ENCODE measurements at places on chromosomes 3 and 15.

DNA sequence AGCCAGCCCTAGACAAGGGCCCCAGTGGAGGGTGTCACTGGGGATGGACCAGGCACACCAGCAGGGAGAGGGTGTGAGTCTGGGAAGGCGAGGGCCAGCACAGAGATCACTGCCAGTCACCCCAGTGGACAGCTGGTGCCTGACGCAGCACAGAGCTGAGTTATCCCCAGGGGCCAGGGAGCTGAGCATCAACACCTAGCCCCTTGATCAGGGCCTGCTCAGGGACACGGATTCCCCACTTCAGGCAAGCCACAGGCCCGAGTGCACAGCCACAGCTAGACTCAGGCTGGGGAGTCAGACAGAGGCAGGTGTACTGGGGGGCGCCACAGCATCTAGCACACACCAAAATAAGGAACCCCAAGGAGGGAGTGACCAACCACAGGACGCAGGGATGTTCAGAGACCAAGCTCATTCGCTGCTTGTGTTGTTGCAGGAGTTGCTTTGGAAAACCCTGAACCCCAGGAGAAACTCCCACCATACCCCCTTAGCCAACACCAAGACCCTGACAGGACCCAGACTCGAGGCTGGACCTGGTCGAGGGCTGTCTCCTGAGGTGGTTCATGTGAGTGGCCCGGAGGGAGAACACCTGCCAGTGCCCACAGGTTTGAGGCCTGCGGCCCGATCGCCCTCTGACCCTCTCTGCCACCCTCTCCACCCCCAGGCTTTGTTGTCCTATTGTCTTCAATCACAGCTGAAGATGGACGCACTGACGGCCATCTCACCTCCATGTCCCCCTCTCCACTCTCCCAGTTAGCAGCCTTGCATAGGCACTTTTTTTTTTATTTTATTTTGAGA is 146.8 kb downstream of the TPRA1 start:
- no peak for ATAC-seq

GRCh38 chr3:173743516-173743915 is 346.0 kb downstream of the NLGN1 start:
- no peak for ATAC-seq

DNA sequence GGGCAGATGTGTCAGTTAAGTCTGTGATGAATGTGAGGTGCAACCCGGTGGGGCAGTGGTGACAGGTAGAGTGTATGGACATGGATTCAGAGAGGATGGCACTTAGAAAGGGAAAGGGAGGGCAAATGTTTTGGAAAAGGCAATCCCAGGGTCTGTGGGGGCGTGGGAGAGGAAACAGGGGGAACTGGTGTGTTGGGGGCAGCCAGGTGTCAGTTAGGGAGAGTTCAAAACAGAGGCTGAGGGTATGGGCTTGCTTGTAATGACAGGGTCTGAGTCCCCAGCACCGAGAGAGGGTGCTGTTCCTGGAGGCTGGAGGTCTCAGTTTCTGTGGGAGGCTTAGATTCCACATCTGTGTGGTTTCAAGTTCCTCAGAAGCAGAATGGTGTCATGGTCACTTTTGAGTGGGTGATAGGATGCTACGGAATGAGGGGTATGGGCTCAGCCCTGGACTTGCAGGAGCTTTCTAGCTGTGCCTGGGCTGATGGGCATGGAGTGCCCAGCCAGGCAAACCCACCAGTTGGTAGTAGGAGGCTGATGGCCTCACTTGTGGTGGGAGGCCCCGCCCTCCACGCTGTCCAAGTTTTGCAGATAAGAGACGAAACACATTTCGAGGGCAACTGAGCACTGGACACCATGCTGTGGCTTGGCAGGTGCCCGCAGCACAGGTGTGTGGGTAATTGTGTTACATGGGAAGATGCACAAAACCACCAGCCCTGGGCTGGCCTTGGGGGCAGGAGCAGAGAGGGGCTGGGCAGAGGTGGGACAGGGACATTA is 209.4 kb downstream of the RPLP1 start:
- ATAC-seq: no peak

- ATAC-seq: no peak
Measured at GRCh38 chr3:29249829-29250345, 31.0 kb upstream of the RBMS3 start.

GRCh38 chr3:50316657-50317242 is 5.8 kb downstream of the HYAL2 start:
- peak; percentile 87 for ATAC-seq

Measured in esophagus mucosa (tissue), 1 donor.